DMS153 (cell line): ENCODE measurements at places on chromosomes 1 and 21.
A peak's percentile ranks its signal among the peaks of the same experiment; 100 is the strongest.

DNA sequence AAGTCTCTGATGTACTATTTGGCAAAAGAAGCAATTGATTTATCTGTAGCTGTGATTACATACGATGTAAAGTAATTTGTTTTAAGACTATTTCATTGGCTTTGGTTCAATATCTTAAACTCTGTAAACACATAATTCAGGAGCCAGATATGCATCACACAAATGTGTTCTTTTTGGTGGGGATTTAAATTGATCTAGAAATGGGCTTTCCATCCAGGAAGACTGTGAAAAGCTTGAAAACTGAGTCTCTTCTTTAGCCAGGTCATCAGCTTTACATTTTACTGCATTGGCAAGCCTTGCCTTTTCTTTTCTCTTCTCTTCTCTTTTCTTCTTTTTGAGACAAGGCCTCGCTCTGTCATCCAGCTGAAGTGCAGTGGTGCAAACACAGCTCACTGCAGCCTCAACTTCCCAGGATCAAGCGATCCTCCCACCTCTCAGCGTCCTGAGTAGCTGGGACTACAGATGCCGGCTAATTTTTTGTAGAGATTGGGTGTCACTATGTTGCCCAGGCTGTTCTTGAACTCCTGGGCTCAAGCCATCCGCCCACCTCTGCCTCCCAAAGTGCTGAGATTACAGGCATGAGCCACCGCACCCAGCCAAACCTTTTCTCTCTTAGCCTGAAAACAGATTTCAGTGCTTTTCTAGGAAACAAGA lies 1.4 kb downstream of the RCAN3 start:
- DNase-seq = no peak

- DNase-seq = no peak
These were observed 89.7 kb upstream of the HMCN1 start for GRCh38 chr1:185644531-185644930.

- no peak for DNase-seq
These were observed 9.2 kb downstream of the VANGL1 start for GRCh38 chr1:115650961-115651360.

GRCh38 chr1:209729436-209729835 lies 24.8 kb downstream of the HSD11B1 start:
- no peak for DNase-seq

DNA sequence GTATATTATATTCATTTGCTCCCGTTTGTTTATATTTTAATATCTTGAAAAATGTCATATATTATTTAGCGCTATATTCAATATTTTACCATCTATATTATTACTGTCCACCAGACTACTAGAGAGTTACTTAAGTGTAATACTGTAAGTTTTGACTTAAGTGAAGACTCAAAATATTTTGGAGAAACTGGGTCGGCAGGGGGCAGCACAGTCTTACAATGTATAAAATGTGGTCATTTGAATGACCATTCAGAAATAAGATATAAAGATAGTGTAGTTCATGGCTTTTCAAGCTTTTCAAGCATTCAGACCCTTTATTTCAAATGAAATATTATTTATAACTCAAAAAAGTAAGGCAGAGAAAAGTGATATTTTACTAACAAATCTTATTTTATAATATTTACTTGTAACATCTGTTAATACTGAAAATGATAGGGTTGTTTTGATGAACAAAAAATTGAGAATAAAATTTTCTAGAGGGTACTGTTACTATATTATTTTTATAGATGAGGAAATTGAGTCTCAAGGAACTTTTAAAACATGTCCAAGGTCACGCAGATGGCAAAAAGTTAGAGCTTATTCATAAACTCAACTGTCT lies 89.0 kb upstream of the SERTAD4 start:
- DNase-seq = peak; percentile 35

- no peak for DNase-seq
These were observed 3.7 kb downstream of the TRIM46 start for GRCh38 chr1:155177192-155177917.

DNA sequence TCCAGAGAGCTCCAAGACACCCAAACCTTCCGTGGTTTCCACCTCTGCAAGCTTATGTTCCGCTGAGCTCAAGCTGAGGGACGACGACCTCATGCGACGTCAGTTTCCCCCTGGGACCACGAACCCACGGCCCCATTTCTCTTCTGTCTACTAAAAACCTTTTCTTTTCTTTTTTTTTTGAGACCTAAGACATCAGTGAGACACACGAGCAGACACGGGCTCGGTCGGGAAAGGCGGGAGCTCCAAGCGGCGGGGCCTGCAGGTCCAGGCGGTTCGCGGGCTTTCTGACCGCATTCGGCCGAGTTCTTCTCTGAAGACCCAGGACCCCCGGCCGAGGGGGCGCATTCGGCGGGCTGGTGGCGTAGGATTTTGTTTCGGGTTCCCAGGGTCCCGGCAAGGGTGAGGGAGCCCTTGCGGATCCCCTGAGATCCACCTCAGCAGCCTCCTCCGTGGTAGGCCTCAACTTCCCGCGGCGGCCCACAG lies 402 bp downstream of the C21orf58 start:
- no peak for DNase-seq

DNA sequence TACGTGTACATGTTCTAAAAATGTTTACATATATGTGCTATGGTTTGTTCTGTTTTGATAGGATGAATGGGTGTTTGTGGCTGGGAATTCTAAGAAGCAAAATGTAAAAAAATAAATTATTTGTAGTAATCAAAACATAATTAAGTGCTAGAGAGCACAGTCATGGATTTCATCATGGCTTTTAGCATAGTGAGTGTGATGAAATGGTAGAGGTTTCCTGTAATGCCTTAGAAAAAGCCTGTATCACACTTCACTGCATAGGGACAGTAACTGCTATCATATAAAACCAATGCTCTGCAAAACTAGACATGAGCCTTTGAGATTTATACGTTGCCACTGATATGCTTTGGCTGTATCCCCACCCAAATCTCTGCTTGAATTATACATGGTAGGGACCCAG lies 99.8 kb downstream of the PTGER3 start:
- DNase-seq = no peak

DNA sequence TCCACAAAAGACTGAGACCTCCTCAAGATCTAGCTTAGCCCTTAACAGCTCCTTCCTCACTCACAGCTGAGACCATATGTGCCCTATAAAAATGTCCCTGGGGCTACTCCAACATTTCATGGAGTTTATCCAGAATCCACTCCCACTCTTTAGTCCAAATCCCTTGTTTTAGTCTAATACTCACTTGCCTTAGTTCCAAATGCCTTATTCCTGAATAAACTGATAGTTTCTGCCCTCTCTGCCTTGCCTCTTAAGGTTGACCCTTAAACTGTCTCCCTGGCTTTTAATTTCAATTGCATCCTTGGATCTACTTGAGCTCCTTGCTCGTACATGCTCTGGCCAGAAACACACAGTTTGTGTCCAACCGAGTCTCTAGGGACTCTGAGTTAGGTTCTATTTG lies 47.3 kb upstream of the LYPLAL1 start:
- no peak for DNase-seq

DNA sequence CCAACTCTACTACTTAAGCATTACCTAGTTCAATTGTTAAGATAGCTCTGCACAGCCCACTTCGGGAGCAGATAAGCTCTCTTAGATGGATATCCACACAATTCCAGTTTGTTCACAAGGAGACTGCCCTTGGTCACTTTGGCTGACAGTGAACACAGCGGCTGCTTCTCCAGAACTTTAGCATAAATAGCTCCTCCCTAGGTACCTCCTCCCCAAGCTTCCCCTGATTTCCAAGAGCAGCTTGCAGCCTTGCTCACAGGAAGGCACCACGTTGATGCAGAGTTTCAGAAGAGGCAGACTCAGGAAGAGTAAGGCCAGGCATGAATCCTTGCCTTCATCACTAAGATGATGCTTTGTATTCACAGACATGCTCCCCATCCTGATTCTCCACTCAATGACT lies 24.7 kb downstream of the TFF3 start:
- DNase-seq = no peak

GRCh38 chr1:219247441-219247840 lies 73.8 kb downstream of the LYPLAL1 start:
- no peak for DNase-seq

DNA sequence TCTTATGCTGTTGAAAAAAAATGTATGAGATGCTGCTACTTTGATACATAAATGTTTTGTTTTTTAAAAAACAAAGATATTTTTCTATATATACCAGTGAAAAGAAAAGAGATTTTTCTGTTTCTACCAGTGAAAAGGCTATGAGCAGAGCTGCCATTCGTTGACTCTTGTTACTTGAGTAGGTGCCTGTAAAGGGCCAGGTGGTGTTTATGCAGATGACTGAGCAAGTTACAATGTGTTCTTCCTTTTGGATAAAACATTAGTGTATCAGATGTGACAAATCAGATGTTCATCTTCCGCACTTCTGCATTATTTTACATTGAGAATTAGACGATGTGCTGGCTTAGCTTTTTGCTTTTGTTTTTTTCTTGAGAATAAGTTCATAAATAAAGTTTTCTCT lies 45.4 kb downstream of the BARHL2 start:
- DNase-seq = no peak

- no peak for DNase-seq
These were observed 51.6 kb upstream of the B3GALT5 start for GRCh38 chr21:39561140-39561539.

- DNase-seq = peak; percentile 29
These were observed 101.5 kb downstream of the MRPL37 start for GRCh38 chr1:54301497-54301896.

DNA sequence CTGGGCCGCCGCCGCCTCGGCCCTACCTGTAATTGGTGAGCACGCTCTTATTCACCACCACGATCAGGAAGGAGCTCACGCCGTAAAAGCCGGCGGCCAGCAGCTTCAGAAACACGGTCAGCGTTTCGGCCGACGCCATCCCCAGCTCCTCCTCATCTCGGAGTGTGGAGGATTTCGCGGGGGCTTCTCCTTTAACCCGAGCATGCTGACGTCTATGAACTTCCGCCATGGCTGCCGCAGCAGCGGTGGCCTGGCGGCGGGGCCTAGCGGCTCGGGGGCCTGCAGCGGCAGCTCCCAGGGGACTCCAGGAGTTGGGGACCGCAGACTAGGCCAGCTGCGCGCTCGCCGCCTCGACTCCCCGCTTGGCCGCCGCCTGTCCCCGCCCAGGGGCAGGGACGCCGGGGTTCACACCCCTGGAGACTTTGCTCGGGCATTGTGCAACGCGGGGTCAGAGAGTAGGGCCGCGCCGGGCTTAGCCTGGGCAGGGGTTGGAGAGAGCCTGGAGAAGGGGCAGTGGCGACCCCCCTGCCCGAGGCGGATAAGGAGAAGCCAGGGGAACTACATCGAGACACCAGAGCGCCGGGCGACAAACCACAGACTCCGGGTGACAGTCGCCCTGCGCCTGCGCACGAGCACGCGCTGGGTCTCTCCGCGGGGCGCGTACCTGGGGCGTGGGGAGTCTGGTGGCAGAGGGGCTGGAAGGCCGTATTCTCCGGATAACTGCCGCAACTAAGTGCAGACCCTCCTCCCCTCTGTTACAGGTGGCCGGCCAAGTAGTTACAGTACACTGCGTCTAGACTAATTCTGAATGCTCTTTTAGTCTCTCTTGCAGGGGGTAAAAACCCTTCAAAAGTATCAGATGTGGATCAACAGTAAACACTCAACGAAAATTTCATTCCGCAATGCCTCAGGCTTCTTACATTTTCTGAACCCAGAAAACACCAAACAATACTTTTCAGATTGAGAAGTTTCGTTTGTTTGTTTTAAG lies at the start of gene SLC35D1:
Gene SLC35D1 (minus strand): TSS at position 364 of the 988 bp plus-strand sequence. CDS start 135 bp downstream, at position 229.
- DNase-seq = peak; percentile 7

GRCh38 chr1:12690156-12690555 lies 25.8 kb upstream of the AADACL3 start:
- no peak for DNase-seq

DNA sequence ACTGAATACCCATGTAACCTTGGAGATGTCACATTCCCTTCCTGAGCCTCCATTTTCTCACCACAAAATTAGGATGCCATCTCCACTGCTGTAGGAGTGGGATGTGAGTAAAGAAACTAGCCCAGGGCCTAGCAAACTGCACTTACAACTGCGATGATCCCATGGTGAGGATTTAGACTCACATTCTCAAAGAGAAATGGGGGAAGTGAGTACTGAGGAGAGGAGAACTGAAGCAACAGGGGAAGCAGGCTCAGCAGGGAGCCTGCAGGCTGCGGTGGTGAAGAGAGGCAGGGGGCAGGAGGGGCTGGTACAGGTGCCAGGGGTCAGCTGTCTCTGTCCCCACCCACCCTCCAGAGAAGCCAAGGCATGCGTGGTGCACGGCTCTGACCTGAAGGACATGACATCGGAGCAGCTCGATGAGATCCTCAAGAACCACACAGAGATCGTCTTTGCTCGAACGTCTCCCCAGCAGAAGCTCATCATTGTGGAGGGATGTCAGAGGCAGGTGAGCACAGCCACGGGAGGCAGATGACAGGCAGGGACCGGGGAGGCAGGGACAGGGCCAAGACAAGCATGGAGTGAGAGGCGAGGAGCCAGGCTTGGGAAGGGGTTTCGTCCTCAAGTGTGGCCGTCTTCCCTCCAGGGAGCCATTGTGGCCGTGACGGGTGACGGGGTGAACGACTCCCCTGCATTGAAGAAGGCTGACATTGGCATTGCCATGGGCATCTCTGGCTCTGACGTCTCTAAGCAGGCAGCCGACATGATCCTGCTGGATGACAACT lies 16.4 kb upstream of the ATP1A4 start:
- no peak for DNase-seq

DNA sequence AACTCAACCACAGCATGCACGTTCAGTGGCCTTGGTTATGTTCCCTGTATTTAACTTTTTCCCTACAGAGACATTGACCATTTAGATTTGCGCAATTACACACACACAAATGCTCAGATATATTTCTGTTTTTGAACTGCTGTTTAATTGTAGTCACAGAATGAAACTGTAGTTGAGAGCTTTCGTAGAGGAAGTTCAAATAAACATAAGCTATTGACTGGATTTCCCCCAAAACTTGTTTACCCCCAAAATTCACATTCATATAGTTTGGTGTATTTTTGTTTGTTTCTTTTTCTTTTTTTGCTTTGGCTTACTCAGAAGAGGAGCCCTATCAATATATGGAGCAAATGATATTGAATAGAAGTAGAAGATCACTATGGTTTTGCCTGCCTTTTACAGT lies 921.0 kb downstream of the ADGRL2 start:
- no peak for DNase-seq

- DNase-seq = no peak
These were observed 43.4 kb downstream of the RPRD2 start for GRCh38 chr1:150407330-150407729.

DNA sequence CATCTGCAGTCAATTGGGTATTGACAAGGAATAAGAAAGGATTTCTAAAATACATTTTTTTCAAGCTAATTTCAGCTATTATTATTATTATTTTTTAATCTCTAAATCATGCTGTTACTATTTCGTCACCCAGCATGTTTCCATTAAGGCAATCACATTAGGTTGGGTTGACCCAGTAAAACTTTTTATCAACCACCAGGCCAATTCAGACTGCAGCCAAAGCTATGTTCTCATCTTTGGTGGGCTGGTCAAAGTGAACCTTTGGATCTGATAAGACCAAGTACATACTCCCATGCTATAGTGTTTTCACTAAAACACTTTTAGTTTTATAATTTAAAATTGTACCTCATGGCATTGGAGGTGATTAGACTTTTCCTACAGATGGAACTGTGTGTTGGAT lies 198.6 kb downstream of the PBX1 start:
- DNase-seq = no peak
